ENCODE measurements at places on chromosomes 3 and 15.

GRCh38 chr3:72519946-72520604, 328.2 kb downstream of the SHQ1 start:
- DNase-seq = no peak

DNA sequence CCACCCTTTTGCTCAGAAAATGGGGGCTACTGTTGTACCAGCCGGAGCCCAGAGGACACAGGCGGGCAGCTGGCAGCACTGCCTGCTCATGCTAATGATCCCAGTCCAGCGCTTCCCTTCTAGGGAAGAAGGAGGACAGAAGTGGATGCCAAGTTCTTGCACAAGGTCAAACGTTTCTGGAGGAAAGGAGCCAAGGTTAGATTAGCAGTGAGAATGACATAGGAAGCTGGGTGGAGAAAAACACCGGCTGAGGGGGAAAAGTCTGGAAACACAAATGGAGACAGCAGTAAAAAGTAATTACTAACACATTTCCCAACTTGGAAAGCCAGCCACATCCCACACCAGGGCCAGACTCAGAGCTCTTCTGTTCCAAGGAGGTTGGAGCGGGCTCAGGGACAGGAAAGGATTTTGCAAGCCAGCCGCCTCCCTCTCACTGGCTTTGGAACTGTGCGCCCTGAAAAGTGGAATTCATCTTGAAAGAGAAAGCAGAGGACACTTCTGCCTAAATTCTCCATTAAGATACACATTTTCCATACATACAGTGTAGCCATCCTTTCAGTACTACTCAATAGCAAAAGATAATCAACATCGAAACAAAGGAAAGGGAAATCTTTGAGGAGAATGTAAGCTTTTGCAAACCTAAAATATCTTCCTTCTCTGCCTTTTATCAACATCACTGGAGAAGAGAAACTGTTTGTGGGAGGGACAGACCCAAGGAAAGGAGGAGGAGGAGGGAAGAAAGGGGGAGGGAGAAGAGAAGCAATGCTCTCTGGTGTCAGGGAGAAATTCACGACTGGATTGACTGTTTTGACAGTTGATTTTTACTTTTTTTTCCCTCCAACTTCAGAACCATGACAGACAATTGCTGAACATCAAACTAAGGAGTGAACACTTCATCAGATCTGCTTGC, 133.6 kb downstream of the CD47 start:
- DNase-seq = no peak

GRCh38 chr3:156776871-156777270, 49.3 kb upstream of the LEKR1 start:
- no peak for DNase-seq

GRCh38 chr15:101003081-101003480, 83.9 kb downstream of the LRRK1 start:
- no peak for DNase-seq

DNA sequence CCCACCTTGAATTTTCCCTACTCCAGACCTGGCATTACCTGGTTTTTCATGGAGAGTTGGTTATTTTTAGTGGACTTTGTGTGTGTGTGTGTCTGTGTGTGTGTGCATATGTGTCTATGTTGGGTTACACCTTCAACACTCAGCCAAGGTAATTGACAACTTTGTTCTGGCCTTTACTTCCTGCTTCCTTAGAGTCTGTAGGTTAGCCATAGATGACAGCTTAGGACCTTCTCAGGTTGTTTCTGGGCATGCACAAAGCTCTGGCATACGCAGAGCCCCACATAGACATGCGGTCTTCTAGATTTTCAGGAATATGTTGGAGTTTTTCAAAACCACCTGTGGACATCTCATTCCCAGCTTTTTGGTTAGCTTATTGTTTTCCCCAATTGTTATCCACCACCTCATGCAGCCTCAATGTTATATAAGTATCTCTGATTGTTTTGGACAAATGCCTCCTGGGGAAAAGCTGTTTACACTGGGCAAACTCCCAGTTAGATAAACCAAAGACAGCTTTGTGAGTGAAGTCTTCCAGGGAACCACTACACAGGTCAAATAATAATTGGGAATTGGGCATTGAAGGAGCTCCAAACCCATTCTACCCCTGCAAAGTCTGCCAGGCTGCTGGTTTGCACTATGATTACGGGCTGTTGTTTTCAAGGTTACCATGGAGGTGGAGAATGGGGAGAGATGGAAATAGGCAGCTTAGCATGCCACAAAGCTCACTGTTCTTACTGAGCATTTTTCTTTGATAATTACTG, 201.2 kb downstream of the ADAMTSL3 start:
- DNase-seq = no peak

- no peak for DNase-seq
Measured at GRCh38 chr3:194637066-194637465, 3.8 kb upstream of the TMEM44 start.

DNA sequence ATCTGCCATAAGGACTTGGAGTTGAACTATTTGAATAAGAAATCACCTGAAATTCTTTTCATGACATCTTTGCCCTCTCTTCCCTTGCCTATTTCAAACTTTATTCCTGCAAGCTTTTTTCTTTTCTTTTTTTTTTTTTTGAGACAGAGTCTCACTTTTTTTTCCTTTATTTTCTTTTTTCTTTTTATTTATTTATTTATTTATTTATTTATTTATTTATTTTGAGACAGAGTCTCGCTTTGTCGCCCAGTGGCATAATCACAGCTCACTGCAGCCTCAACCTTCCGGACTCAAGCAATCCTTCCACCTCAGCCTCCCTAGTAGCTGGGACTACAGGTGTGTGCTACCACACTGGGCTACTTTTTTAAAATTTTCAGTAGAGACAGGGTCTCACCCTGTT, 369.3 kb upstream of the ATP11B start:
- no peak for DNase-seq

DNA sequence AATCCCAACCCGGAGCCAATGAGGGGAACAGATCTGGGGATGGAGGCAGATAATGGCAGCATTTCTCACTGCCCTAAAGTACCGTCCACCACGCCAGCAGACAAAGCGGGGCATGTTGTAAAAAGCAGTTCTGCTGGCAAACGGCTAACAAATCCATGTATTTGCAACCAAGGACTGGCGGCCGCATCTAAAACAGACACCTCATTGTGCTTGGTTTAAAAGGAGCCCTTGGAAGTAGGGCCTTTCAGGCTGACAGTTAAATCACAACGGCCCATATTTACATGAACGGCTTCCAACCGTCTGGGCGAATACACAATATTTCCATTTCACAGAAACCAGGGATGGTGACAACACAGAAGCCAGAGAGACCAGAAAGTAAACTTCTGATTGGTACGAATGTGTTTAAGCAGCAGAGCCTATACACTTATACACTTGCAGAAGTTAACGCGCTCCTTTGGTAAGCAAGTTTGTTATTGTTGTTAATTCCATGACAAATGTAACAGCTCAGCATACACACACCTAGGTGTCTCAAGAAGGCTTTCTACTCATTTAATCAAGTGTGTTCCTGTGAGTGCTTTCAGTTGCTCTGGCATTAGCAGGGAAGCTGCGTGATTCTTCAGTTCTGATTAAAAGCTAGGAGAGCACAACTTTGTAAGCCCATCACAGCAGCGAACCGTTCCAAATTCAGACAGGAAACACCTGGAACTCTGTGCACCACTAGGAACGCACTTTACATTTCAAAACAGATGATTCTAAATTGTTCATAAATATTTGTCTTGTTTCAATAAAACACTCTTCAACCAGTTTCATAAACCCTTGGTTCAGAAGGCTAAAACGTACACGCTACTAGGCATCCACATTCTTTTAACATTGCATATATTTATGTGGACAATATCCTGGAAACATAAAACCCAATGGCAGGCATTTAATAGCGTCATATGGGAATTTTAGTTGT, 112.9 kb downstream of the PDZRN3 start:
- DNase-seq = no peak

- no peak for DNase-seq
Measured at GRCh38 chr15:77607894-77608261, 24.8 kb downstream of the LINGO1 start.

DNA sequence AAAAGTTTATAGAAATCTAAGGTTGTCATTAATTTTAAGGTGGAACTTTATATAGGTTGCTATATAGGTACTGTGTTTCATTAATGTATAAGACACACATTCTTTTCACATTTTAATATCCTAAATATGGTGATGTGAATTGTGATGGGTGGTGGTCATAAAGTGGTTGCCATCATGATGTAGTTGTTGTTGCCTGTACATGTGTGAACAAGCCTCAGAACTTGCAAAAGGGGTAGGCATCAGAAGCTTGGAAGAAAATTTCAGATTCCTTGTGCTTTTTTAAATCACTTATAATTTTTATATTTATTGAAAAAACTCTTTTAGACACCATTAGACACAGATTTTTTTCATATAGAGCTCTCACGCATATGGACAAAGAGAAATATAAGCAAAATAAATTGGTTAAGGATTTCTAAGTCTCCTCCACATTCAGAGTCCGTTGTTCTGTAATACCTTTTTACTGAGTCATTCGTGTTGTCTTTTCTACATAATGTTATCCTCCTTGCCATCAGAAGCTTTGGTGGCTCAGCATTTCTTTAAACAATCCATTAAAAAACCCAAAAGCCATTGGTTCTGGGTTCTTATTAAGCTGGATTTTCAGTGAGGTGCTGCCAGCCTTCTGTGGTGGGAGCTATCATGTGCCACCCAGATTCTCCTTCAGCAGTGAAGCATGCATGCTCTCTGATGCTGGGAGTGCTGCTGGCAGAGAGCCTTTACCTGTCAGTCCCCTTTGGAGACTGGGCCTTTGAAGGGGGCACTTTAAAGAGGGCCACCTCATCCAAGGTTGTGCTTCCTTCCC, 140.4 kb upstream of the GALNT15 start:
- no peak for DNase-seq

GRCh38 chr3:180802837-180803236, 109.6 kb upstream of the FXR1 start:
- DNase-seq = no peak

GRCh38 chr15:44033894-44034293, 161.2 kb downstream of the FRMD5 start:
- no peak for DNase-seq

- no peak for DNase-seq
Measured at GRCh38 chr3:194256040-194256945, 94.8 kb downstream of the CPN2 start.

DNA sequence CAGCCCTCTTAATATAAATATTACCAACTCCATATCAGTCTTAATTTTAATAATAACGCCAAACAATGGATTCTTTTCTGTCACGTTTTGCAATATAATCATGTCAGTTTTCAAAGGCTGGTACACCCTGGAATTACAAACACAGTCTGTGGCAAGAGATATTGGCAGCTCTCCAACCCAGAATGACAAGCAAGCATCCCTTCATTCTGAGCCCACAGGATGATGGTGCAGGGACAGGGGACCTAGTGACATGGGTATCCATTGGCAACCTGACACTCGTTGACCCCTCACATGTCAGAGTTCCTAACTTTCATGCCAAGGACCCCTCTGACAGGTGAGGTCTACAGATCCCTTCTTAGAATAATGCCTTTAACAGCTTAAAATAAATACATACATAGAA, 154.5 kb upstream of the TSC22D2 start:
- DNase-seq = no peak

GRCh38 chr15:52309154-52309548, 13.5 kb upstream of the MYO5C start:
- no peak for DNase-seq

- DNase-seq = no peak
Measured at GRCh38 chr3:5001135-5001534, 21.9 kb downstream of the BHLHE40 start.

DNA sequence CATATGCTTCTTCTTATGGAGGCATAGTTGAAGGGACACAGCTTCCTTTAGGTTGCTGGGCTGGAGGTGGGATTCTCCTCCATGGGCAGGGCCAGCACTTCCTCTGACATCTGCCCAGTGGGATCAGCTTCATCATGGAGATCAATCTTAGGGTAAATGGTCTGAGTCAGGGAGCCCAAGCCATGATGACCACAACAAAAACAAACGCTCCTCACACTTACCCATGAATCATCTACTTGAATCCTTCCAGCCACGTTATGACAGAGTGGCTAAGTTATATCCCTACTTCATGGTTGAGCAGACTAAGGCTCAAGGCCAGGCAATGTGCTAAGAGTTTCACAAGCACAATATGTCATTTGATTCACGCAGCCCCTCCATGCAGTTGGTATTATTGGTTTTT, 87.2 kb upstream of the NMNAT3 start:
- DNase-seq = no peak

- DNase-seq = no peak
Measured at GRCh38 chr3:134356411-134357040, 17.7 kb downstream of the AMOTL2 start.

- DNase-seq = no peak
Measured at GRCh38 chr3:48409291-48410201, 20.3 kb downstream of the PLXNB1 start.

DNA sequence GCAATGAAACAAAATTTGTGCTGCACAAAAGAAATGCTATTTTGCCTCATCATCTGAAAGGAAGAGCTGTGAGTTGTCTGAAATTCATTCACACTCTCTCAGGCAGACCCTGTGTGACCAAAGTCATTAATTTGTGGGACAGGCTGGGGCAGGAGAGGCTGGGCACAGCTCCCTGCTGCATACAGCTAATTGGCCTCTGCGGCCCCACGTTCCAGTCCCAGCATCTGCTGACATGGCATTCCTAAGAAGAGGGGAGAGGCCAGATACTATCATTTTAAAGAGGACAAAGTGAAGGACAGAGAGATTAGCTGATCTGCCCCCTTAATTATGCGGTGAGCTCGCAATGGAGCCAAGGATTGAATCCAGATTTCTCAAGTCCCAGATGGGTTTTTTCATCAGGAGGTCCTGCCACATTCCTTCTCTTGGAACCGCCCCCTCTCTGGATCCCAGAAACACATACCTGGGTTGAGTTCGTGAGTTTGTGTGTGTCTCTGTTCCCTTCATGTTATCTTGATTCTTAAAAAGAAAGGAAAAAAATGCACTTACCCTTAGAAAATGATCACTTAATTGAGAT, 25.1 kb downstream of the POLR2M start:
- no peak for DNase-seq

- DNase-seq = no peak
Measured at GRCh38 chr15:62118520-62119226, 46.4 kb downstream of the C2CD4B start.

GRCh38 chr15:71716990-71717389, 93.4 kb upstream of the NR2E3 start:
- no peak for DNase-seq

- DNase-seq = no peak
Measured at GRCh38 chr3:129603561-129603942, 2.9 kb downstream of the PLXND1 start.

DNA sequence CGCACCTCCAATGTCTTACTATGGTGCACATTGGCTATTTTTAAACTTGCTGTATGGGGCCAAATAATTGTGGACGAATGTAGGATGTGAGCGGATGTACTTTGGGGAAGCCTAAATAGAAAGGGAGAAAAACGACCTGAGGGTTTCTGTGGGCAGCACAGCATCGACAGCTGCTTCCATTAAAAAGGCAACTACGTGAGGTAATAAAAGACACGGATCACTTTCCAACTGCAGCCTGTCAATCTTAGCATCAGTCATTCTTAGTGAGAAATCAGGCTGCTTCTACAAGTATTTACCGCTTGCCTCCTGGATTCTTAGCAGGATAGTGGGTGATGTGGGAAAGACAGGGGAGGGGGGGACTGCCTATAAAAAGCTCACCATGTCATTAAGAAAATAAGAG, 186.7 kb upstream of the SLC2A2 start:
- DNase-seq = no peak

- DNase-seq = no peak
Measured at GRCh38 chr15:100794008-100794407, 85.6 kb upstream of the ALDH1A3 start.

GRCh38 chr15:101810876-101811275, 1.1 kb upstream of the OR4F15 start:
- DNase-seq = no peak

- DNase-seq = no peak
Measured at GRCh38 chr3:111797171-111797615, 61.9 kb upstream of the PHLDB2 start.

GRCh38 chr3:168843481-168843880, 747.8 kb upstream of the GOLIM4 start:
- DNase-seq = no peak

All from T-helper 9 cell (primary cell).